ENCODE measurements at places on chromosomes 16 and 17. TPM values are rescaled to one million over a fixed set of nuclear protein-coding genes. Genes with fewer than 3 reads are reported as not detected.

GRCh38 chr17:58818654-58819053 lies 63.0 kb downstream of the PPM1E start:
- DNase-seq: no peak

- no peak for DNase-seq
Observed at GRCh38 chr16:78749745-78750268, 650.4 kb downstream of the WWOX start.

DNA sequence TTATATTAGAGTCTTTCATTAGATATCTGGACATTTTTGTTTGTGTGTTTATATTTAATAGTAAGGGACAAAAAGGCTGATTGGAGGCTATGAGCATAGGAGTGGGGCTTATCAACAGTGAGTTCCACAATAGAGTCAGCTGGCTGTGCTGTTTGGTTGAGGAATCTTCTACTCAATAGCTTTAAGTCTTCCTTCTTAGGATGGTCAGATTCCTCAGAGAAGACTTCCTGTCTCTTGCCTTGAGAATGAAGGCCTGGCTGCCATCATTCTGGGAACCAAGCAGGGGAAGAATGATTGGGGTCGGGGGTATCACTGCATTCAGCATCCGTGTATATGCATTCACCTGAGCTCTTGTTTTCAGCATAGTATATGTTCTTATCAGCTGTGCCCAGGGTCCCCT lies 31.9 kb upstream of the ABCC11 start:
- no peak for DNase-seq

DNA sequence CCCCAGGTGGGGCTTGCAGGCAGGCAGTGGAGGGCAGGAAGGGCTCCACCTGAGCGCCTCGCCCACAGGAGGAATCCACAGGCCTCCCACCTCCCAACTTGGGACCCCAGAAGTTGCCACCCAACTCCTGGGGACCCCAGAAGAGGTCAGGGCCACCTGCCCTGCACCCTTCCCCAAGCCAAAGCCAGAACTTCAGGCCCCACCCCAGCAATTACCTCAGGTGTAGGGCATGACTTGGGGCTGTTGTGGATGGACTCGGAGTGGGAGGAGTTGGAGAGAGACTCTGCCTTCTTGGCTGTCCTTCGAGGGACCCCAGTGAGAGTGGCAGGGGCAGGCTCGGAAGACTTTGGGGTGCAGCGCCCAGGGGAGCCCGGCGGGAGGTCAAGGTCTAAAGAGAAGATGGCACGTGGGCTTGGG lies 10.5 kb downstream of the TSPOAP1 start:
- peak; percentile 49 for DNase-seq

TRPV3 gene
- 0.25 TPM for total RNA-seq

GRCh38 chr17:31842195-31843069 lies 16.6 kb downstream of the COPRS start:
- peak; percentile 48 for DNase-seq

DNA sequence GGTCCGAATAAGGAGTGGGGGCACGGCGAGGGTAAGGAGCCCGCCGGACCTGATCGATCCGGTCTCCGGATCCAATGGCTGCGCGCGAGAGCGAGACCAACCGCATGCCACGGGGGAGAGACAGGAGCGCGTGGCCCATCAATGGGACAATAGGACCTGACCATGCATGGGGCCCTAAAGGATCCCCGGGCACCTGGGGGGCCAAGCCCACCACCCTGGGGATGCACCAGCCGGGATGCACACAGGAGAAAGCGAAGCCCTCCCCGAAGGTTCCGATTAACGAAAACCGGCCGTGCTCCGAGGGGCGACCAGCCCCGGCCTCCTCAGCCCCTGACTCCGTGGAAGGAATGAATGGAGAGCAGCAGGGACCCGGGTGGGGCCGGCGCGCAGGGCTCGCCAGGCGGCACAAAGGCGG lies 525 bp downstream of the JPT1 start:
- DNase-seq: peak; percentile 27

SREBF1 gene
- total RNA-seq: 401 TPM

DNA sequence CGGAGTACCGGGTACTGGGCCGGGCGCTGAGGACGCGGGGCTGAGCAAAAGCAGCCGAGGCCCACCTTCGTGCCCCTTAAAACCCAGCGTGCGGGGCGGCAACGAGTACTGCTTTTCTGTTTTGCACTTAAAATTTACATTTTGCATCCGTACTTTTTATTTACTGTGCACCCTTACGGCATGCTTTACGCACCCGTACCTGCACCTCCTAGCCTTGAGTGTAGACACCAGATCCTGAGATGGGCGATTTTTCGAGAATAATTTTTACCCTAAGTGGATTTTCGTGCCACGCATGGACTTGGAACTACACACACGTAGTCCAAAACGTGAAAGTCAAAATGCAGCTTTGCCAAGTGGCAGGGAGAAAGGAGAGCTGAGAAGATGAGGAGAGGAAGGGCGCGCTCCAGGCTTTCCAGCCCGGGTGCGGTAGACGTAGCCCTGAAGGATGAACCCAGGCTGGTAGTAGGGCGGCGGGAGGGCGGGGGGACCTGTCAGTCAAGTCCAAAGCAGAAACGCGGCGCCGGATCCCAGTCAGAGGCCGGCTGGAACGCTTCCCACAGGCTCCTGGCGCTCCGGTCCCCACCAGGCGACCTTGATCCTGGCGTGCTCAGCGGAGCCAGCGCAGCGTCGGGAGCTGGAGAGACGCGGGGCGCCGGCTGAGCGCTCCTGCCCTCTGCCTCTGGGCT lies 1.2 kb upstream of the CBLN1 start:
- no peak for DNase-seq

- DNase-seq: no peak
Observed at GRCh38 chr17:28177351-28177750, 134.9 kb downstream of the NLK start.

GRCh38 chr17:15175356-15175755 lies 89.8 kb downstream of the PMP22 start:
- no peak for DNase-seq

GRCh38 chr17:61196302-61196704 lies 203.3 kb upstream of the TBX2 start:
- DNase-seq: no peak

VTN gene
- total RNA-seq: 0.25 TPM

DNA sequence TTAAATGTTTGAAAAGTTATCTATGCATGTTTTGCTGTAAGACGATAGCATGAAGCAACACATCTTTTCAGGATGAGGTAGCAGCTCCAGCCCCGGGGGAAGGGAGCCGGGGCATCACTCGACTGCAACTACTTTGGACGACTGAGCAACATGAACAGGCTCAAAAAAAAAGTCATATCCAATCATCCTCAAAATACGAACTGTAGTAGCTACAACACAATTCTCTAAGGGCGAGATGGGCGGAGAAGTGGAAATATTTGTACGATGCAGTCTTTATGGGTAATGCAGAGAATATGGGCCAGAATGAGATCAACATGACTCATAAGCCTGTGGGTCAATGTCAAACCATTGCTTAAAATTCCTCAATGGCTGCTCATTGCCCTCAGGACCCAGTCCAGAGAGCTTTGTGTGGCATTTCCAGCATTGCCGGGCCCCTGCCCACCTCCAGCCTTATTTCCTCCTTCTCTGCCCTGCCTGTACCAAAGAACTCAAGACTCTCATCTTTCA lies 17.7 kb upstream of the SMURF2 start:
- DNase-seq: no peak

DNA sequence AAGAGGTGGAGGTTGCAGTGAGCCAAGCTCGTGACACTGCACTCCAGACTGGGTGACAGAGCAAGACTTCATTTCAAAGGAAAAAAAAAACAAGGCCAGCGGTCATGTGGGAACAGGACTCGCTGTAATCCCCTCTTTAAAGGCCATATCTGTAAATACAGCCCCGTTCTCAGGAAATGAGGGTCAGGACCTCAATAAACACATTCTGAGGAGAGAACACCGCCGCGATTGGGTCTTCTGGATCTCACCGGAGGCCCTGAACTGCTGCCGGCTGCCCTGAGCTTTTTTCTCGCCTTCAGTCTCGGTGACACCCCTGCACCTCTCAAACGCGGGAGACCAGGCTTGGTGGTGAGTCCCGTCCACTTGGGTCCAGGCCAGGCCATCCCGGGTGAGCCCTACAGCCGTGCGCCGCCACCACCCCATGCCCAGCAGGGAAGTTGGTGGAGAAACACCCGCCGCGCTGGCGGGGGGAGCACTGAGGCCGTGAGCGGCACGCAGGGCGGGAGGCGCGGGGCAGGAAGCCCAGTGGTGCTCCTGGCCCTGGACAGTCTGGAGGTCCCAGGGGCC lies 28.4 kb downstream of the SLC25A10 start:
- DNase-seq: no peak

GRCh38 chr16:57044931-57045693 lies 47.3 kb upstream of the CPNE2 start:
- no peak for DNase-seq

DNA sequence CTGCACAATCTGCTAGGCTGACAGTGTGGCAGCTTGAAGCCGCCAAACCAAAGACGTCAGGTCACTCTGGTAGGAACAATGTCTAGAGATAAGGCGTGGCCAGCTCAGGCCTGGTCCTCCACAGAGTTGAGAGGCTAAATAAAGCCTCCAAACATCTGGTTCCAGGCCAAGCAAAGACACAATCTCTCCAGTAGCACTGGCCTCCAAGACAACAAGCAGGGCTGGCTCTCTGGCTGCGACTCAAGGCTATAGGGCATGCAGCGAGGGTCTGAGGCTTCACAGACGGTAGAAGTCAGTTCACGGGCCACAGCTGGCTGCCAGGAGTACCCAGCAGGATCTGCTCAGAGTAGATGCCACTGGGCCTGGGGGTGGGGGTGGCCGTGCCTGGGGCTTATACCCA lies 75.6 kb downstream of the ABR start:
- no peak for DNase-seq

- DNase-seq: no peak
Observed at GRCh38 chr17:42163113-42163512, 8.3 kb upstream of the RAB5C start.

GRCh38 chr17:40432864-40433528 lies 10.3 kb upstream of the IGFBP4 start:
- no peak for DNase-seq

CD7 gene
- 369 TPM for total RNA-seq

DNA sequence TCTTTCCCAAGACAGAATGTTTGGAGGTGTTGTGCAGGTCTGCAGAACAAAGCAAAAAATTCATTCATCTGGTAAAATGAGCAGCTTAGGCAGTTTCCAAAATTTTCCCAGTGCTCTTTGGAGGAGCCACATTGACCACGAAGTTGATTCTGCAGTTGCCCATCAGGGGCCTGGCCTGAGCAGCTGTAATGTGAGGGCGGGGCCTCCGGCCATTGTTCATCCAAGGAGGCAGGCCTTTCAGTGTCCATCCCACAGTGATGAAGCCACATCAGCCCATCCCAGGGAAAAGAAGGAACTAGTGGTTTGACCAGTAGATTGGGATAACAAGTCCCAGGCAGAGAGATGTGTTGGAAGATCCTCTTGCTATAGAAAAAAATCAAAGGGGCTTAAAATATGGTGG lies 10.1 kb downstream of the UBFD1 start:
- no peak for DNase-seq

DNA sequence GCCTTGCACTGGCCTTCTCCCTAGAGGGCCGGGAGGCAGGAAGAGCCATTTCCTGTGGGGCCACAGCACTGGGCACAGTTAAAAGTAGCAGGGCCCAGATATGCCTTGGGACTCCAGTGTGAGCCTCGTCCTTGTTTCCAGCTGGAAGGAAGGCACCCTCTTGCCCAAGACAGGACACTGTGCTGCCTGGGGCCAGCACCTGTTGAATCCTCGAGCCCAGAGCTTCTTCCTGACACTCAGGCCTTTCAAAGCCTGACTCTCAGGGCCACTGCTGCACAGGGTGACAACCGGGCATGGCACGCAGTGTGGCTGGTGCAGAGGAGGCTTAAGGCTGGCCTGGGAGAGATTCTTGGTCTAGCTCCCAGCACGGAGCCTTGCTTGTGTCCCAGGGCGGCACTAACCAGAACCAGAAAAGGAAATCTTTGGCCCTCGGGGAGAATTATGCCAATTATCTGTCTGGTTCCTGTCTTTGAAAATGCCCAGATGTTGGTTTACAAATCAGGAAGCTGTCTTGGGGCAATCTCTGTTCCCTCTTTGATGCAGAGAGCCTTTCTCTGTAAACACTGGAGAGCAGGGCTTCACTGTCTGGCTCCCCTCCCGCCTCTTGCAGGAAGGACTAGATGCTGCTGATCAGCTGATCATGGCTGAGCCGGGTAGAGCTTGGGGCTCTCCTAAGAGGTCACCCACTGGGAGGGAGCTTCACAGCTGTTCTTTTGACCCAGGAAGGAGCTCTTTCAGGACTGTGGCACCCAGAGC lies 11.1 kb downstream of the LDHD start:
- DNase-seq: no peak

PRM1 gene
- not detected for total RNA-seq

ESRP2 gene
- not detected for total RNA-seq

DNA sequence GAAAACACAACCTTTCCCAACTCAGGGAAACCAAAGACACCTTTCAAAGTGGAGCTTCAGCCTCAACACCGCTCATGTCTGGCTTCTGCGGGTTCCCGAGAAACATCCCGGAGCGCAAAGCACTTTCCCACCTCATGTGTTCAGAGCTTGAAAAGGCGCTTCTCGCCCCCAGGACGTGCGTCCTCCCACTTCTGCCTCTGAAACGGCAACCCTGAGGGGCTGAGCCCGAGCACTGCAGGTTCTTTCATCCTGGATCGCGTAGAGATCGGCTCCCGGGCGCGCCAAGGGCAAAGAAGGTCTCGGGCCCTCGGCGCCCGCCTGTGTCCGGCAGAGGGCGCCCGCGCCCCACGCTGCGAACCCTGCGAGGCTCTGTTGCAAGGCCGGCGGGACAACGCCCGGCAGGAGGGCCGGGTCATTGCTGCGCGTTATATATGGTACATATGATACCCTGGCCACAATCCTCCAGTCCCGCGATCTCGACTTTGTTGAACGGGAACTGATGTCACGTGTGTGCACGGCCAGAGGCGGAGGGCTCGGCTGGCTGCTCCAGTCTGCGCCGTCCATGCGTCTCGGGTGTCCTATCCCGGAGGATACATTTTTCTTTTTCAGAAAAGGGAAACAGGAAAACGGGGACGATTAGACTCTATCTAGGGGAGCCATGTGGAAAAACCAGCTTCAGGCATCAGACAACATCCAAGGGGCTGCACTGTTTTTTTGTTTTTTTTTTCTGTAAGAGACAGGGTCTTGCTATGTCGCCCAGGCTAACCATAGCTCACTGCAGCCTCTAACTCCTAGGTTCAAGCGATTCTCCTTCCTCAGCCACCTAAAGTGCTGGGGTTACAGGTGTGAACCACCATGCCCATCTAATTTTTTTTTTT lies 19.1 kb downstream of the COQ7 start:
- DNase-seq: peak; percentile 71

KRTAP9-4 gene
- total RNA-seq: not detected

GRCh38 chr16:75011634-75012307 lies 12.9 kb downstream of the ZNRF1 start:
- DNase-seq: no peak

DNA sequence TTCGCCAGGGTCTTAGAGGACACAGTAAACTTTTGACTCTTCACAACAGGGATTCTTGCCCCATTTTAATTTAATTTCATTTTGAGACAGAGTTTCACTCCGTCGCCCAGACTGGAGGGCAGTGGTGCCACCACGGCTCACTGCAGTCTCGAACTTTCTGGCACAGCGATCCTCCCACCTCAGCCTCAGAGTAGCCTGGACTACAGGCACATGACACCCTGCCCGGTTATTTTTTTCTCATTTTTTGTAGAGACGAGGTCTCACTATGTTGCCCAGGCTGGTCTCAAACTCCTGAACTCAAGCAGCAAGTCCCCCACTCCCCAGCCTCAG lies 329 bp upstream of the NLE1 start:
- DNase-seq: no peak

GRCh38 chr16:20807862-20808261 lies 1.5 kb downstream of the REXO5 start:
- no peak for DNase-seq

Data from CD8-positive, alpha-beta T cell (primary cell).